ENCODE measurements at places on chromosomes 7 and 10.

DNA sequence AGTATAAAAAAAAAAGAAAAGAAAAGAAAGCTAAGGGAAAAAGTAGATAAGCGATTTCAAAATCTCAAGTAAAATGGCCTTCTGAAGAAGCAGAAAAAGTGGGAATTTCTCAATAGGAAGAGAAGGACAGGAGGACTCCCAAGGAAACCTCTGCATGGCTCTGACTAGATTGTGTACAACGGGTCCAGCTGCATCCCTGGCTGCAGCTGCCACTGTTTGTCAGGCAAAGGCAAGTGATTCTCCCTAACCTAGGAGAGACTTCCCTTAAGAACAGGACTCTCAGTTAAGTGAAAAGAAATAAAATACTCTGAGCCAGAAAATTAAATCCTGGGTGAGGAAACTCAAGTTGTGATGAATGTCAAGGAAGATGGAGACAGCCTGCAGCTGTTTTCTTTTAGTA is 298.6 kb upstream of the KIAA1217 start:
- no peak for DNase-seq

GRCh38 chr7:88450874-88451273 is 144.2 kb upstream of the STEAP4 start:
- no peak for DNase-seq

DNA sequence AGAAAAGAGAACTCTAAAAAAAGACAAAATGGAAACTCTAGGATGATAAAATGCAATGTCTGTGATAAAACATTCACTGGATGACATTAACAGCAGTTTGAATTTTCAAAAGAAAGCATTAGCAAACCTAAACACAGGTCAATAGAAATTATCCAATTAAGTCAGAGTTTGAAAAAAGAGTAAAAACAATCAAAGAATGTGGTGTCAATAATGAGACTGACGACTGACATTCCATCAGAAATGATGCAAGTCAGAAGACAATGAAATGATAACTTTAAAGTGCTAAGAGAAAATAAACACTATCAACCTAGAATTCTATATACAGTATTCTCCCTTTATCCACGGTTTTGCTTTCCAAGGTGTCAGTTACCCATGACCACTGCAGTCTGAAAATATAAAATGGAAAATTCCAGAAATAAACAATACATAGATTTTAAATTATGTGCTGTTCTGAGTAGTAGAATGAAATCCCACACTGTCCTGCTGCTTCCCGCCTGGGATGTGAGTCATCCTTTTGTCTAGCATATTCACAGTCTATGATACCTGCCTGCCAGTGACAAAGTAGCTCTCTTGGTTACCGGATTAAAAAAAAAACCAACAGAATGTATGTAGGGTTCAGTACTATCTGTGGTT is 38.3 kb upstream of the SFMBT2 start:
- no peak for DNase-seq

DNA sequence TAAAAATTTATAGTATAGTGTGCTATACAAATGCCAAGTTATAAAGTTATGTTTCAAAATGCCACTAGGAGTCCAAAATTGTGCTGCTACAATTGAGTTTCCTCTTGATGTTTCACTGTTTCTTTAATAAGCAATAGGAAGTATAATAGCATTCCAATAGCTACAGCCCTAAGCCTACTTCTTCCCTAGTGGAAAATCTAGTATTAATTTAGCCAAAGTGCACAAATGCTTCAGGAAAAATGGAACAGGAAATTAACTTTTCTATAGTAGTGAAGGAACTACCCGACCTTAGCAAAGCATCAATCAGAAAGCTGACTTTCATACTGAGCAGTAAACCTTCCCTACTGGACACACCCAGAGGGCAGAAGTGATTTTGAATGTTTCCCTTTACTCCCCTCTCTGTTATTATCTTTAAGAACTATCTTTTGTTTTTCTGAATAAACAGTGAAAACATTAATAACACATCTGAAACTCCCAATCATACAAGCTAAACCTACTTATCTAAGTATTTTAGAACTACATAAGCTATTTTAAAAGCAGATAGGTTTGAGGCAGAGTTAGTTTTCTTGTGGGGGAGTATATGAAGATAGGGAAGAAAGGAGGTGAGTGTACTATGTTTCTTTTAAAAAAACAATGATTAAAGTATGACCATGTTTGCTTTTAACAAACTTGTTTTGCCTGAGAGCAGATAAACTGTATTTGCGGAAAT is 13.7 kb downstream of the CPED1 start:
- DNase-seq = no peak

- DNase-seq = no peak
Observed at GRCh38 chr7:137026176-137026500, 157.7 kb downstream of the CHRM2 start.

DNA sequence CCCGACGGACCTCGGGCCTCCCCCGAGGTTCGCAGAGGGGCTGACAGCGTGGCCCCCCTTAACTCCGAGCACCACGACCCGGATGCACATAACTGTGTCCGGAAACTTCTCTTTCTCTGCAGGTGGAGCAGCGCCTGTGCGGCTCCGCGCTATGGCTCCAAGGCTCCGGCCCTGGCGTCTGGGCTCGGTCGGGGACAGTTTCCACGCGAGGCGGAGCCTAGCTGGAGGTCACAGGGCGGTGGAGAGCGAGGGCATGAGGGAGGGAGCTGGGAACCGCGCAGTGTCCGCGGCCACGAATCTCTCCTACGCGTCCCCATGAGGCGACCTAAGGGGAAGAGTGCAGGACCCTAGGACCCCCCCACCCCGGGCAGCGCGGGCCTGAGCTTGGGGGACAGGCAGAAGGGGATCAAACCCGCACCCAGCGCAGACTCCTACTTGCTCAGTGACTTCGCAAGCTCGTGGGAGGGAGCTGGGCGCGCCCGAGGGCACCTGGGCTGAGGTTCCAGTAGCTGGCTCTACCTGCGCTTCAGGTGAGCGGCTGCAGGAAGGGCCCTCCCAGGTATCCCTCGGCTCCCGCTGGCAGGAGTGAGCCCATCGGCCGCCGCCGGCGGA is 8.6 kb upstream of the MNX1 start:
- DNase-seq = no peak

GRCh38 chr7:30327813-30328212 is 43.4 kb downstream of the ZNRF2 start:
- no peak for DNase-seq

GRCh38 chr7:25846722-25847121 is 305.3 kb upstream of the NFE2L3 start:
- DNase-seq = no peak

- DNase-seq = no peak
Observed at GRCh38 chr10:4016214-4016740, 231.3 kb upstream of the KLF6 start.

DNA sequence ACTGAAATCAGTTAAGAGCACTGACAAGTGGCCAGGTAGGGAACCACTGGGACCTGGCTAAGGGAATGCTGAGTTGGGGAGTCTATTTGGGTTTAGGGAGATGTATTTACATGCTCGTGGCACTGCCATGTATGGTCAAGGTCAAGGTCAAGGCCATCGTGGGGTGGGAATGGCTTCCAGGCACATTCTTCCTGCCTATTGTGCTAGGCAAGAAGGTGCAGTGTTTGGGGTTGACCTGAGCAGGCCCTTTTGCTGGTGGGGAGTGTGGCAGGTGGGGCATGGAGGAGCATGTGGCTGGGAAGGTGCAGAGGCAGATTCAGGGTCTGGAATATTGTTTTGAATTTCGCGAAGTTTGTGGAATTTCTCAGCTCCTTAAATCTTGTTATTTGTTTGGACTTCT is 17.8 kb downstream of the FAM241B start:
- DNase-seq = no peak

DNA sequence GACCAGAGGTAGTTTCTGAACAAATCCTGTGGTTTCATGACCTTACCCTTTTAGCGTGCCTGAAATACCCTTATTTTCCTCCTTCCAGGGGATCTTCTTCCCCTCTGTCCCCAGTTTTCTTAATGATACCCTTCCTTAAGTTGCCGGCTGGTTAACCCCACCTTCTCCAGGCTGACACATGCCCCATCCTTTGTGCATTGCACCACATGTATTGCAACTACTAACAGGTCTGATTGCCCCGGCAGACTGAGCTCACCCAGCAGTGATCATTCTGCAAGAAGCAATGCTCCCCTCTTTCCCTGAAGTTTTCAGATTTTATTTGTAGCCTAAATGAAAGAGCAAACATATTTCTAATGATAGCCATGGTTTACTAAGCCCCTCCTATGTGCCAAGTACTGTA is 108.2 kb downstream of the HIP1 start:
- no peak for DNase-seq

DNA sequence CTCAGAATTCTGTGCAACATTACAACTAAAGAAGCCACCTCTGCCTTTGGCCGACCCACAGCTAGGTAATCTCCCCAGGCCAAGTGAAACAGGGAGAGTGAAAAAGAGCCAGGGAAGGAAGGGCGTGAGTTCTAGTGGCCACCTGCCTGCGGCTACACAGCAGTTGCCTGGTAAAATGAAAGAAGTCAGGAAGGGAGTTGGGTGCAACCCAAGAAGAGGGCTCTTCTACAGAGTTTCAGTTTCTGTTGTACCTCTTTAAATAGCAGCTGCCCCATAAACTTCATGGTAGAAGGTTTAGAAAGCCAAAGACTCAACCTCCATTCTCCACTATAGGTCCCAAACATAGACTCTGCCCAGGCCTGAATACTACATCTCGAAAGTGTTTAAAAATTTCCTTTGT is 76.2 kb upstream of the TMEM168 start:
- DNase-seq = no peak

DNA sequence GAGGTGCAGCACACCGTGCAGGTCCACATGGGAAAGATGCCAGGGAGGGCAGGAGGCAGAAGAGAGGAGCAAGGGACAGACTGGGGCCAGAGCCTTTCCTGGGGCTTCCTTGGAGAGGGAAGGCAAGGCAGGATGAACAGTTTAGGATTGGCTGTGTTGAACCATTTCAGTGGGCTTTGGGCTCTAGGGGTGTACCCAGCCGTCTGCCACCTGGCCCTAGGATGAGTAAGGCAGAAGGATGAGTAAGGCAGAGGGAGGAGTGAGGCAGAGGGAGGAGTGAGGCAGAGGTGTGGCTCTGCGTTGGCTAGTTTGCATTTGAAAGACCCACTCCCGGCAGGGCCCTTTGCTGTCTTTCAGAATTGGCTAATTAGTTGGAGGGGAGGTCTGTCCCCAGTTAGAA is 31.5 kb upstream of the PRF1 start:
- DNase-seq = no peak

DNA sequence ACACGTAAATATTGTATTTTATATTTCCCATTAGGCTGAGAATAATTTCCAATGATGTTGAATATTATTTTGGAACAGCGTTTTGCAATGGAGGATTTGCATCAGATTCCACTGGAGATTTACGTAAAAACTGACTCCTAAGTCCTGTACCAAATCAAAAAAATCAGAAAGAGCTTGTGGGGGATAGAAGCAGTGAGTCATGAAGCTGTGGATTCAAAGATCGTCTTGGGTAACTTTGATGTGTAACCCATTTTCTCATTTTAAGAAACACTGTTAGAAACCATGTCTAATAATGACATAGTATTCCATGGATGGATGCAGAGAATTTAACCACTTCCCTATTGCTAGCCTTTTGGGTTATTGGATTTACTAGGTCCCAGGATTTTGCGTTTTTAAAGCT is 158.6 kb downstream of the INHBA start:
- no peak for DNase-seq

- DNase-seq = no peak
Observed at GRCh38 chr10:132878091-132878729, 64.2 kb downstream of the CFAP46 start.

GRCh38 chr7:40350100-40350499 is 215.3 kb downstream of the SUGCT start:
- DNase-seq = no peak

GRCh38 chr7:141014125-141014523 is 628 bp downstream of the MRPS33 start:
- DNase-seq = no peak

DNA sequence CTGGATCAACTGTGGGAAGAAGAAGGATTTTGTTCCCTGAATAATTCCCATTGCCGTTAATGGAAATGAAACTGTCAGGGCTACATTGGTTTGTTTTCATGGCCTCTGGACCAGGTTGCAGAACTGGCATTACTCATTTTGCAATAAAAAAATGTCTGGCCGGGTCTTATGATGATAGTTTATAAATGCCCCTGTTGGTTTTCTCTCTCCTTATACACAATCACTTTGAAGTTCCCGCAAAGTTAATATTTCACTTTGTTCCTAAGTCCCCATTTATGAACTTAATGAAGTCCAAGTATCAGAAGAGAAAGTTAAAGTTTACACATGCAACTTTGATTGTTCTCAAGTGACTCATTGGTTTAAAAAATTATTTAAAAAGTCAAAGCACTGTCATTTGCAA is 150.7 kb upstream of the PRR15 start:
- no peak for DNase-seq

DNA sequence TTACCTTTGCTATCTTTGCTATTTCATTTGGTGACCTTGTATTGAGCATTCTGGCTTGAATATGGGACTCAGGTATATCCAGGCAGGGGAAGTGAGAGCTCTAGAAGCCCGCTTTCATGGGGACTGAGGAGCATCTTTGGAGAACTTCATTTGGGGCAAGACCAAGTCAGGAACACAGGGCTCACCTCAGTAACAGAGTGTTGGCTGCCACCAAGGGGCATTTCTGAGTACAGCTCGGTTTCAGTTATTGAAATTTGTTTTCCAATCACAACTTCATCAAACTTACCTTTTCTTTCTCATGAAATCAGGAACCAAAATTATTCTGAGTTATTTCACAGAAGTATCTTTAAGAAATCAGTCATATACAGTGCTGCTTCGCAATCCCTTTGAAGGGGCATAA is 337.2 kb downstream of the C7orf25 start:
- DNase-seq = no peak

- no peak for DNase-seq
Observed at GRCh38 chr7:104267701-104268368, 60.0 kb upstream of the ORC5 start.

DNA sequence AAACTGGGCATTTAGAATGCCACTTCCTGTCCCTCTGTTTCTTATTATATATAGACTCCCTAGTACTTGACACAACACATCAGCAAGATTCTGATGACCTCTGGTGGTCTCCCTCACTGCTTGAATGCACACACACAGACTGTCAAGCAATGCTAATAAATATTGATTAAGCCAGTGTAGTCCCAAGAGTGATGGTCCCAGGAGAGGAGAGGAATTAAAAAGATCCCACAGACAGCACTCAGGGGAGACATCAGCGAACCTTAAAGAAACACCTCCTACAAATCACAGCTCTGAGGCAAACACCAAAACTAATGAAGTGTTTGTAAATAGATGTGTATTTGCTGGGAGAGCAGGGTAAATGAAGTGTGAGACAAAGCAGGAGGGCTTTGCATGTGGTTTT is 1291.2 kb downstream of the XPNPEP1 start:
- no peak for DNase-seq

DNA sequence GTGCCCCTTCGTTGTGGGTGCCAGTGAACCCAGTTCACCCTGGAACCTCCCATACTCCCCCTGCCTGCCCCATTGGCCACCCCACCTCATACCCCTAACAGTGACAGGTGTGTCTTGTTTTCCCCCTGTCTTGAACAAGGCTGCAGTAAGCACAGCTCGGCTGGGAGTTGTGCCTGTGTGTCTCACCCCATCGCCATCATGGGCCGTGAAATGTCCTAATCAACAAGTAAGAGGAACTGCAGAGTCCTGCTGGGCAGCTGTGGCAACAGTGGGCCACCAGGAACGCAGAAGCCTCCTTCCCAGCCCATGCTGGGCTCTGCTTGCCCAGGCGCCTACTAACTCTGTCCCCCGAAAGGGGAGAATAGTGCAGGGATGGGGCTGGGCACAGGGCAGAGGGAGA is 91.6 kb downstream of the C10orf105 start:
- DNase-seq = no peak

- DNase-seq = no peak
Observed at GRCh38 chr10:37712489-37713131, 144.8 kb downstream of the ZNF248 start.

Measured in H54 (cell line).